WERI-Rb-1 (cell line): ENCODE measurements at places on chromosomes 5 and 9.

GRCh38 chr5:179964015-179964414 is 56.3 kb upstream of the TBC1D9B start:
- no peak for DNase-seq

- no peak for DNase-seq
These were observed 261.7 kb downstream of the ARHGEF28 start for GRCh38 chr5:73887688-73888087.

DNA sequence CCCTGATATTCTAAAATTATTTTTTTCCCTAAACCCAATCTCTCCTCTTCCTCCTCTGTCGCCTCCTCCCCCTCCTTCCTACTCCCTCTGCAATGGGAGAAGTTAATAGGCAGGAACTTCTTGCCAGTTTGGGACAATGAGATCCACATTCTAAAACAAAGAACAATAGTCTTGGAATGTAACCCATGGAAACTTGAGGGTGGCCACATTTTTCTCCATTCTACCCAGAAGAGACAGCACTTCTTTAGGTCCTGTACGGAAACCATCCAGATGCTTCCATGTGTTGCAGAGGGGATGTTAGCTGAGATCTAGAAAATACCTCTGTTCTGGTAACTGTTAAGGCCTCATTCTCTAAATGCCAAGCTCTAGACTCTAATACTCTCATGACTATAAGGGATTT is 10.0 kb downstream of the SPARC start:
- DNase-seq: no peak

DNA sequence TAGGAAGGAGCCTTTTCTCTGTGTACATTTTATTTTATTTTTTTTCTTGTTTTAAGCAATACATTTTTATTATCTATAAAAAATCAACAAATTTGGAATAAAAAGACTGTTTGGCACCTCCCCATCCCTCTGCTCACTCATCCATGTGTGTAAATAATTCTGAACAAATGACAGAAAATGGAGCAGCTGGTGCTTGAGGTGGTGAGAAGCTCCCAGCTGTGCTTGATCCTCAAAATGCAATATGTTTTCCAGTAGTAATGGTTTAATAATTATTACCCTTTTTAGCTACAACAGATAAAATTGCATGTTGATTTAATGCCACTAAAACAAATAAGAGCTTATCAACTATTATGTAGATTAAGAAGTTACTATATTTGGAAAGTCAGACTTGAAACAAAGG is 132.5 kb downstream of the CDH18 start:
- no peak for DNase-seq

DNA sequence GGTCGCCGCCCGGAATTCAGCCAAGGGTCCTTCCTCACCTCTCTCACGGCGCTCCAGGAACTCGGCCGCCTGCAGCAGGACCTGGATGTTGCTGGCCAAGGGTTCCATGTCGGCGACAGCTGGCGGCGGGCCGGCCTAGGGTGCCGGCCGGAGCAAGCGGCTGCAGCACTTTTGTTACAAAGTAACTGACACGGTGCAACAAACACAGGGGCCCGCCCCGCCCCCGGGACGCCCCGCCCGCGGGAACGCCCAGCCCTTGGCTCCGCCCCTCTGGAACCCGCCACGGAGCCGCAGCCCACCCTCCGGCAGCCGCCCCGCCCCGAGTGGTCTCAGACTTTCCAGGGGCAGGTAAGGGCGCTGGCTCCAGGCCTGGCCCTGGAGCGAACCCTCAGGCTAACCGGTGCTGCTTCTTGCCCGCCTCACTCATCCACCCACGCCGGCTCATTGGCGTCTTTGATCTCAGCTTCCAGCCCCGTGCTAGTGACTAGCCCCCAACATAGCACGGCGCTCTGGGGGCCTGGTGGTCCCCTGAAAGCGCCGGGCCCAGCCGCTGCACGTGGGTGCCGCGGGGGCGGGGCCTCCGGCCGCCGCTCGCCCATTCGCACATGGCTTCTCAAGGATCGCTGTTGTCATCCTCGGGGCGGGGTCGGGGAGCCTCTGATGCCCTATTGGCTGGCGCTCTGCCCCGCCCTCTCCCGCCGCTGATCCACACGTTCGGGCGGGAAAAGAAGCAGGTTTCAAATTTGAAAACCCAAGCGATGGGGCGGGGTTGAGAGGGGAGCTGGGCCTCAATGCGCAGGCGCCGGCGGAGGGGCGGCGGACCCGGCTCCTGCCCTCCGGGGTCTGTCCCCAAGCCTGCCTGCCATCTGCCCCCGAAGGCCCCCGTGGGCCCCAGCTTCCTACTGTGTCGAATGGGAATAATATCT is at the start of gene MXD3:
MXD3 (minus strand) TSS at position 176 of the 926 bp plus-strand sequence; CDS start at position 108, 68 bp downstream.
- DNase-seq: peak; percentile 95

- DNase-seq: no peak
These were observed 102.0 kb downstream of the OLFM1 start for GRCh38 chr9:135189497-135189896.

GRCh38 chr9:120927269-120928014 is 846 bp upstream of the TRAF1 start:
- no peak for DNase-seq

GRCh38 chr5:136615251-136616119 is 250.1 kb upstream of the TRPC7 start:
- DNase-seq: no peak

GRCh38 chr5:68214482-68215207 is 911 bp upstream of the PIK3R1 start:
- DNase-seq: no peak

DNA sequence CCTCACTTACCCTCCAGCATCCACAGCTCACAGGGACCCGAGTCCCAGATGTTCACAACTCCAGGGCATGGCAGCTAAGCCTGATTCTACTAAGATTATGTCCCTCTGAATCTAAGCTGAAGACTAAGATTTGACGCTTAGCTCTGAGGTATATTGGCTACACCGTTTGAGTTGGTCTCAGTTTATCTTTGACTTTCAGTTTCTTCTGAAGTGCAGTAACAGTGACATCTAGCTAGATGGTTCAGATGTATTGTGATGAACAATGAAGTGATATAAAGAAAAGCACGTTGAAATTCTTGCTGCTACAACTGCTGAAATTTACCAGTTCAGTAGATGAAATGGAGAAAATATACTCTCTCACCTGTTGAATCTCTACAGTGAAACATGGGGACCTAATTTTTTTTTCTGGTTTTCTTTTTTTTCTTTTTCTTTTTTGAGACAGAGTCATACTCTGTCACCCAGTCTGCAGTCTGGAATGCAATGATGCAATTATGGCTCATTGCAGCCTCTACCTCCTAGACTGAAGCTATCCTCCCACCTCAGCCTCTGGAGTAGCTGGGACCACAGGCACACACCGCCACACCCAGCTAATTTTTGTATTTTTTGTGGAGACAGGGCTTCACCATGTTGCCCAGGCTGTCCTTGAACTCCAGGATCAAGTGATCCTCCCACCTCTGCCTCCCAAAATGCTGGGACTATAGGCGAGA is 15.7 kb downstream of the RFK start:
- peak; percentile 61 for DNase-seq

DNA sequence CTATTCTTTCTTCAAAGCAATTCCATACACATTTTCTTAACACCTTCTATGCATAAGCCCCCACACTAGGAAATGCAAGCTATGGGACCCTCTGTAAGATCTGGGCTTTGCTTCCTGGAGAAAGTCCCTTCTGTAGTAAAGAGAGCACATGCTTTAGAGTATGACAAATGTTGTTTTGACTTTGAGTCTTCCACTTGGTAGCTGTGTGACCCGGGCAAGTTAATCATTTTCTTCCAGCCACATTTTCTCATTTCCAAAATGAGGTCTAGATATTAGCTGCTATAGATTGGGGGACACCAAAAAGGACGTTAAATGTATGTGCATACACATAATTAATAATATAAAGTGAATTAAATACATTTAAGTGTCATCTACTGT is 334.0 kb downstream of the NFIB start:
- DNase-seq: no peak
